ENCODE measurements at places on chromosomes 5 and 9.

DNA sequence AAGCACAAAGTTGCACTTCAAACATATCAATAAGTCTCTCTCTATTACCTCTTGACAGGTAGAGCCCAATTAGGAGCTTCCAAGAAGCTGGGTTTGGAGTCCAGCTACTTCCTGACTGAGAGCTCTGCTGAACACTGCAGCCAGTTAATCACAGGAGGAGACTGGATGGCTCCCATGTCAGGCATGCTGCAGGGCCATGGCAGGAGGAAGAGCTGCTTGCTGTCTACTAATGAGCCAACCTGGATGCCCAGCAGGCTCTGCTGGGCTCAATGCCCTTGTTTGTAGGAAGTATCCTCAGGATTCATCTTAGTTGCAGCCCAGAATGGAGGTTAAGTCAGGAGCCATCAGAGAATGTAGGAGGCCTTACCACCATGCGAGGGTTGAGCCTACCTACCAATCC is 91.9 kb downstream of the TMEM215 start:
- no peak for DNase-seq

- DNase-seq: no peak
Observed at GRCh38 chr5:6402939-6403338, 24.6 kb upstream of the MED10 start.

GRCh38 chr9:105360344-105360743 is 87.5 kb upstream of the FSD1L start:
- no peak for DNase-seq

DNA sequence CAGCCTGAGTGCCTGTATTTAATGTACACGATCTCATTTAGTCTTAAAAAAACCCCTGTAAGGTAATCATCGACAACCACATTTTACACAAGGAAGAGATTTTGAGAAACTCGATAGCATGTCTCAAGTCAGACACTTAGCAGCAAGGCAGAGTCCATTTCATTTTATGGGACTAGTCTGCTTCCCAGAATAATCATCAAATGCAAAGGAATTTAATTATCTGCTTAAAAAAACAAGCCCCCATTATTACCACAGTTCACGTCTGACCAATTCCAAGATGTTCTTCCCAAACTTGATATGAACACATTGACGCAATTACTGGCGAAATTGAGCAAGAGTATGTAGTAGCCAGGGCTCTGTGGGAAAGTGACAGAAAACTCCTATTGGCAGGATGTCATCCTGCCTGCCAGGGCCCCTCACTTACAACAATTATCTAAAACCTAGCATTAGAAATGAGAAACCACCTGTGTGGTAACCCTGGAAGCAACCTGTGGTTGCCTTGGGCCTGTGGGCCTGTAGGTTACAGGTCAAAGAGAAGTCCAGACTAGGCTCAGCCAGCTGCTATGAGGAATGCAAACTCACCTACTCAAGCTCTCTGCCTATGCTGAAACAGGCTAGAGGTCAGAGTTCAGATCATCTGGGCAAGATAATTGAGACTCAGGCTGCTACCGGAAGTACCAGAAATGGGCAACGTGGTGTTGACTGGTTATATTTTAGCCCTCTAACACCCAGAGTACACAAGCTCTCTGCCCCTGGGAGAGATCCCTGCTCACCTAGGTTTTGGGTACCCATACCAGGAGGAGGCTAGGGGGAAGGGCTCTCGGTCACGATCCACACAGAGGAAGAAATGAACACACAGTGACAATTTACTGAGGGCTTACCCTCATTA is 1.6 kb downstream of the B4GALT1 start:
- no peak for DNase-seq

DNA sequence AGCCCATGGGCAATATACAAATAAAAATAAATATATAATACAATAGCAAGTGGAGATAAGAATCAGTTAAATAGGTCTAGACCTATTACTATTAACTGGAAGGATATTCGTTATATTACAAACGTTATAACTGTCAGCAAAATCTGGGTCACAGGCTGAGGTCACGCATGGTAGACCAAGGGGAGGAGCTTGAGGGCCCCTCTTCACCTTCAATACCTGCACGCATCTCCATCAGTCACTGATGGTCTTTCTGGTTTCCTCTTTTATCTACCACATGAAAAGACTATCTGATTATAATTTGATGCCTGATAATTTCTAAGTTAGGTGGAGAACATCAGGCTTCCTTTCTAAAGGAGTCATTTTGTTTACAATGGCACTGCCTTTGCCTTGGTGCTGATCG is 43.2 kb downstream of the MAT2B start:
- no peak for DNase-seq

DNA sequence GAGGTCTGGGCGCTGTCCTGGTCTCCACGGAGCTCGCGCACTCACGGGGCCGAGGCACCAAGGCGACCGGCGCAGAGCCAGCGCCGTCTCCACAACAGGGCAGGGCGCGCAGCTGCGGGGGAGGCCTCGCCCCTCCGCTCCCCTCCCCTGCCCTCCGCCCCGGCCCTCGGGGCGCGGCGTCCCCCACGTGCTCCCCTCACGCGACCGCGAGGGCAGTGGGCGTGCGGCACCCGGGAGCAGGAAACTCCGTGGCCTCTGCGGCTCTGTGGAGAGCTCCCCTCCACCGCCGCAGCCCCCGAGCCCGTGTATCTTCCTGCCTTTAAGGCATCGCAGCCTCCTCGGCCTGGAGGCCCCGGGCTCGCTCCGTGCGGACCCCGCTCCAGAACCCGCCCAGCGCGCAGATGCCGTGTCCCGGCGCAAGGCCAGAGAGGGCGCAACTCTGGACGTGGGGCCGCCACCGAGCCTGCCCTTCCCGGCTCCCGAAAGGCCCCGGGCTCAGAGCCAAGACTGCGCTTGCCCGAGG is 708 bp upstream of the TUBB4B start:
- DNase-seq: peak; percentile 70

- DNase-seq: no peak
Observed at GRCh38 chr9:32627394-32627954, 8.0 kb downstream of the TAF1L start.

DNA sequence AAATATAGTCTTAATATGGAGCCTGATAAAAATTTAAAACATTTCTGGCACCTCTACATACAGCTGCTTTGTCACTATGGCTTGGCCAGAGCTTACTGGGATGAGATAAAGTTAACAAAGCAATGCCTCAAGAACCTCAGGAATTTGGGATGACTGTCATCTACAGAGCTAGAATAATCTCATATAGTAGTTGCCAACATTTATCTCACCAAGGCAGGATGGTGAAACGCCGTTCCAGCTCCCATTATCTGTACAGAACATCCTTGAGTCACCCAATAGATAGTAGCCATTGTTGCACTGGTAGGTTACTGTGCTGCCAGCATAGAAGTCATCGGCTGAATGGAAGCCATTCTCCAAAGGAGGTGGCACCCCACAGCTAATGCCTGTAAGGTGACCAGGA is 94.6 kb upstream of the TXNDC8 start:
- DNase-seq: no peak

DNA sequence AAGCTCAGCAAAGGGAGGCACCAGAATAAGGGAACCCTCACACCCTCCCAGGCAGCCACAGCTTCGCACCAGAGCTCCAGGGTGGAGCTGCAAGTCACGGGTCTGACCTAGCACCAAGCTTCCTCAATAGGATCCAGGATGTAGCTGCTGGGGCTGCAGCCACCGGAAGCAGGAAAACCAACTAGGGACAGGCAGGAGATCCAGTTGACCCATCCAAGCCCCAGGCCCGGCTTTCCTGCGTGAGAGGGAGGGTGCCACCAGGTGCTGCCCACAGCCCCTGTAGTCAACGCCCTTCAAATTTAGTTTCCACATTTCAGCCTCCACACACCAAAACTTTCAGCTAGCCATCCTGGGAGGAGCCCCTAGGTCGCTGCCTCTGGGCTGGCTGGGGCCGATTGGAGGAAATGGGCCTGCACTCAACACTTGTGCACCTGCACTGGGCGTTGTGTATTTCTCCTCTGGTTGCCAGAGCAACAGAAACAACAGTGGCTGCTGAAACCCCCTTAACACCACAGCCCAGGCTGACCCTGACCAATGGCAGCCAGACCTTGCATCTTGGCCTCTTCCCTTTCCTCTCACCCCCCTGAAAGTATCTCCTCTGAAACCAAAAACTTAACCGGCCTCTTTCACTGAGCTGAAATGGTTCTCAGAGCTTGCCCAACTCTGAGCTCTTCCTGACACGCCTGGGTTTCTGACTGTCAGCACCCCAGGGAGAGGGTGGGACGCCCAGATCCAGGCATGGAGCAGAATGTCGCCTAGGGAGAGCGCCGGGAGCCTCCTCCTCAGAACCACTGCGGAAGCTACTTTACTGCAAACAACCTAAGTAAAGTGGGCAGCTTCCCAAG is 226.5 kb upstream of the MAP3K1 start:
- DNase-seq: peak; percentile 54

DNA sequence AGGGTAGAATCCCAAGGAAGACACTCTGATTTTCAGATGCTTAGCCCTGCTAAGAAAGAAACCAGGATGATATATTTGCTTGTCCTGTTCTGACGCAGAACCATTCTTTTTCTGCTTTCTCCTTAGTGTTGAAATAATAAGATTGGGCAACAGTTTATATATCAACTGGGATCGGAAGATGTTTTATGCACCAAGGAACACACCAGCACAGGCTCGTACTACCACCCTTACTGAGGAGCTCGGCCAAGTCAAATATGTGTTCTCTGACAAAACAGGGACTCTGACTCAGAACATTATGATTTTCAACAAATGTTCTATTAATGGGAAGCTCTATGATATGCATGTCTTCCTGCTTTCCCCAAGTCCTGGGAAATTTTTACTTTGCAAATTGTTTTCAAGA is 19.0 kb upstream of the RUSC2 start:
- no peak for DNase-seq

DNA sequence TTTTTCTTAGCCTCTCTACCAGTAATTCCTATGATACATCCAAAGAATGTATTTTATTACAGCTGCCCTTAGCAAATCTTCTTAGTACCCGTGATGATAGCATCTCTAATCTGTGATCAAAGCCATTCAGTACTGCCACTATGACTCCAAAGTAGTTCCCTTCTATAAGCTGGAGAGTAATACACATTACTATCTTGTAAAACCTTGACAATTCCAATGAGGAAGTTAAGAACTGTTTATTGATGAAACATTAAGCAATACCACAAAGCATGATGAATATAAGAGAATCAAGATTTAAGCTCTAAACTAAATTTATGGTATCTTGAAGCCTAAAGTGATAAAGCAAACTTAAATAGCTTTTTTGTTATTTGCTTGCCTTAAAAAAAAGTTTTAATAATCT is 86.1 kb downstream of the SMIM23 start:
- DNase-seq: no peak

DNA sequence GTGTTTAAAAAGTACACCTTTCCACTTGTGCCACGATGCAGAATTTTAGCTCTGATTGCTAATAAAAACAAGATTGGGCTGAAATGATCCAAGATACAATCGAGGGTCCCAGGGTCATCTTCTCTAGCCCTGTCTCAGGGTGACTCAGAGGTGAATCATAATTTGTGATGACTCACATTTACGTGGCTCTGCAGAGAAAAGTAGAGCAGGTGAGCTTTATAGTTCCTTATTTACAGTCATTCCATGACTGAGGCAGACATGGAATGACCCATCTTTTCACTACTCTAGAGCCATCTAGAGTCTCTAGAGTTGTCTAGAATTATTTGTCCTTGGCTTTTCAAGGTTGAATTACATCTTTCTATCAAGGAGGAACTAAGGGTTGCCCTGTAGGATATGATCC is 155.2 kb downstream of the GAS1 start:
- DNase-seq: no peak

- no peak for DNase-seq
Observed at GRCh38 chr9:21983561-21983935, 10.6 kb downstream of the CDKN2A start.

GRCh38 chr5:167916261-167916691 is 375.2 kb upstream of the WWC1 start:
- no peak for DNase-seq

DNA sequence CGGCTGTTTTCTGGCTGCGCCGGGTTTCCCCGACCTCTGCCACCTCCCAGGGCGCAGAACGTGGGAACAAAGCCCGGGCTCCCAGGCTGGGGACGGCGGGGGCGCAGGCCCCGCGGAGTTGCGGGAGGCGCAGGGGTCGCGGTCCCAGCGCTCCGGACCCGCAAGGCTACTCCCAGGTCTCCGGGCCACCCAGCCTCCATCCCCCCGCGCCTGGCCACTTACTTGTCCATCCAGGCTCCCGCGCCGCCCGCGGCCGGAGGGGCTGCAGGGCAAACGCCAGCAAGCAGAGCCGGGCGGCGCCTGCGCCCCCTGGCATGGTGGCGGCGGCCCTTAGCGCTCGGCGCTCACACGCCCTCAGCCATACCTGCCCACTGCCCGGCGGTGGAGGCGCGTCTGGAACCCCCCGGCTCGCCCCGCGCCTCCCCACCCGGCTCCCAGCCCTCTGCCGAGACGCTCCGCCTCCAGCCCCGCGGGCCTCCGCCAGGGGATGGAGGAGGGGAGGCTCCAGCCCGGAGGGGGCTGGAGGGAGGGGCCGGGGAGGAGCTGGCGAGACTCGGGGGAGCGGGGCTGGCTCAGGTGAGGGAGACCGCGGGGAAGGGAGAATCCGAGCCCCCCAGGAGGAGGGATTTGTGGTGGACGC is at the start of gene ADAM19:
TSS of gene ADAM19 (minus strand) at position 395 of the 640 bp plus-strand sequence. CDS start at position 316, 79 bp downstream.
- peak; percentile 25 for DNase-seq

GRCh38 chr5:74432216-74432615 is 208.3 kb downstream of the ENC1 start:
- no peak for DNase-seq

DNA sequence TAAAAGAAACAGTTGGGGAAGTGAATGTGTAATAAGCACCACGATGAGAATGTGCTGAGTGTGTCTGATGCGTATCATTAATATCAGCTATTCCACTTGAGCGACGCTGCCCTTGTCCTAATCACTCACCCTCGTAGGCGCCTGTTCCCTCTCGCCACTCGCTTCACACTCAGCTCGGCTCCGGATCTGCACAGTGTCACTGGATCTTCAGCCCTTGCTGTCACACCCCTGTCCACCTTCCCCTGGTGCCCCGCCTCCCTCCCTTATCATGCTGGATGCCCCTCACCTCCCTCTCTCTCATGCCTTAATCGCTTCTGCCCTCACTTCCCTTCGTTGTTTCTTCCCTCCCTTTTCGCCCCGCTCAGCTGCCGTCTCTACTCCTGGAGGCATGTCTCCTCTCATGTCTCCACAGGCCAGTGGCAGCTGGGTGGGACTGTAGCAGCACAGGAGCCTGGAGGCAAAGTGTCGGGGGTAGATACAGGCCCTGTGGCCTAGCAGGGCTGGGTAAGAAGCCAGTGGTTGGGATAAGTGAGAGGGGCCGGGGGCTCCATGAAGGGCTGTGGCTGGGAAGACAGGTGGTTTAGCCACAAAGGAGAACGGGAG is 43.5 kb downstream of the ANKDD1B start:
- no peak for DNase-seq

Data from effector memory CD4-positive, alpha-beta T cell (primary cell).